HuH-7.5 (cell line): ENCODE measurements at places on chromosomes 11 and 22.

DNA sequence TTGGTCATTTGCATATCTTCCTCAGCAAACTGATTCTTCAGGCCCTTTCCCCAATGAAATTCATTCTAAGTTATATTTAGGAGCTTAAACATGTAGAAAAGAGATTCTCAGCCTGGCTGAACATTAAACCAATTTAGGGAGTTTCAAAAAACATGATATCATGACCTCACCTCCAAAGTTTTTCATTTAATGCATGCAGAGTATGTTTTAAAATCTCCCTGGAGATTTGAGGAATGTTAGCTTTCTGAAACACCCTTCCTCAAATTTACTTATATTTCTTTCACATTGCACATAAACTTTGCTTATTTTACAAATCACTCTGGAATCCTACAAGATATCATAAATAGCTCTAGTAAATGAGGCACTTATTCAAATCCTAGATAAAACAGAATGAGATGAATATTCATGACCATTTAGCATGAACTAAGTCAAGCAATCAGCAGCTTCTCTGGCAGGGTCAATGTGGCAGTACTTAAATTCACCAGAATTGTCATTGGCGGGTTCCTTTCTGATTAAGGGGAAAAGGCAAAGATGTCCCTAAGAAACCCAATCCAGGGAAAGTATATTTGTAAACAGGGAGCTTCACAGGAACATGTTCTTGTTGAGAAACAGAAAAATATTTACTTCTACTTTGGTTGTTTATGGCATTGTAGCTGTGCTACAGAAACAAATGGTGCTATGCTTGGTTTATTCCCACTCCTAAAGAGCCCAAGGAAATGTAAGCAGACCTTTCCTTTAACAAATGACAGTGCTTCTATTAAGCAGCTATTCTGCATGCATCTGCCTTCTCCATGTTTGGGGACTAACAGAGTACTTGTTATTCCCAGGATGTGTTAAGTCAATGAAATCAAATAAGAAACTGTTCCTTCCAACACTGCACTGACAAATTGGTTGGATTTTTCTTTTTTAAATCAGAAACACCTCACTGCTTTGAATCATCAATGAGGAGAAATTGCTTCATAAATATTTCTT is 162.3 kb downstream of the C11orf87 start:
- DNase-seq: no peak

DNA sequence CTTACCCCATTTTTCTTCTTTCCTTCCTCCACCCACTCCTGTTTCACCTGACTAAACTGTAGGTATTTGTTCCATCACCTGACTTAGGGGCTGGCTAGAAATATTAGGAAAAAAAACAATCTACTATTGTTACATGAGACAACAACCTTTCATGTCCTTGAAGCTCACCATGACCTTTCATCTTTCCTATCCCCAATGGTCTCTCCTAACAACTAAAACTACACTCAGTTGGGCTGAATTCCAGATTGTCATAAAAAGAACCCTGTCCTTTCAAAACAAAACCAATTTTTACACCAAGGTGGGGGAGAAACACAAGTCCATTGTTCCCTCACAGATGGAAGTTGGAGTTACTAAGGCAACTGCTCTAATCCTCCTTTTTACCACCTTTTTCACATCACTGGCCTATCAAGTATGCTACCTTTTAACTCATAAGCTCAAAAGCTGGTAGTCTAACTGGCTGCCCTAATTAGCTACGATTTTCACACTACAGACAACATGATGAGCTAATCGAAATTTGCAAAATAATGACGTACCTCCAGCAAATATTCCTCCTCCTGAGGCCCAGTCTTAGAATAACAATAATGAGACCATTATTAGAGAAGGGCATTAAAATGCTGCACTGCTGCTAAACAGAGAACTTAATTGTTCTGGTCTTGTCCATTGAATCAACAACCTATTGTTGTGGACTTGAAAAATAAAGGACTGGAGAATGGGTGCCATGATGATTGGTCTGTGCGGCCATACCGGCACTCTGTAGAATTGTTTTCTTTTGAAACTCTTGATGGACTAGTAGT is 46.5 kb upstream of the SOX6 start:
- DNase-seq: no peak

GRCh38 chr11:63915961-63916836 is 765 bp downstream of the RCOR2 start:
- DNase-seq: peak; percentile 90

DNA sequence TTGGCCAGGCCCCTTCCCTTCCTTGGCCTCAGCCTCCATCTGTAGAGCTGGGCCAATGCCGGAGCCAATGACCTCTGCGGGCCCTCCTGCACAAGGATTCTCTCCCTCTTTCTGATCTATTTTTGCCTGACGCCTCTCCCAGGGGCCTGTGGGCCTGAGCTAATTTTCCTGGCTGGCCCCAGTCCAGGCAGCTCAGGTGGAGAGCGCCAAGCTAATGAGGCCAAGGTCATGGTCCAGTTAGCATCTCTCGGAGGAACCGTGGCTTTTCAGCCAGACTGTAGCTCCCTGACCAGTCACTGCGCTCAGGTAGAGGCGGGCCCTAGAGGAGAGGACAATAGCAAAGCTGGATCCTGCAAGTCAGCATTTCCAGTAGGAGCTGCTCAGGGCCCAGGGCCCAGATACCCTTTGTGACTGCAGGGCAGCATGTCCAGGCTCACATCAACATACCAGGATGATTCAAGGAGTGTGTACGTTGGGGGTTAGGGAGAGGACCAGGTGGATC is 43.5 kb downstream of the APOL3 start:
- DNase-seq: no peak

DNA sequence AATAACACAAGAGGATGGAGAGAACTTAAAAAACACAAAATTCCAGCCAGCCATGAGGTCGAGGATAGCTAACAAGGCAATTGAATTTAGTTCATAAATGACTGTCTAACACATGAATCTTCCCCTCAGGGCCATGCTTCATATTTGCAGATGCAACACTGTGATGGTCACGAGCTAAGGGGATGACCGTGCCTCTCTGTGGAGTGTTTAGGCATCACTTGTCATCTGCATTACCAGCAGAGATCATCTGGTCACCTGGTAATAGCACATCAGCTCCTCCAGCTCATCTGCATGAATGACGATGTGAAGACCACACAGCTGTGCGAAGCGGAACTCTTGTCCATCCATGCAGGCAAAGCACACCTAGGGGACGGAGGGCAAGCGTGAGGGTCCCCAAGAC is 20.9 kb upstream of the SLC25A1 start:
- no peak for DNase-seq

GRCh38 chr22:20037419-20037818 is 16.5 kb downstream of the TANGO2 start:
- no peak for DNase-seq

DNA sequence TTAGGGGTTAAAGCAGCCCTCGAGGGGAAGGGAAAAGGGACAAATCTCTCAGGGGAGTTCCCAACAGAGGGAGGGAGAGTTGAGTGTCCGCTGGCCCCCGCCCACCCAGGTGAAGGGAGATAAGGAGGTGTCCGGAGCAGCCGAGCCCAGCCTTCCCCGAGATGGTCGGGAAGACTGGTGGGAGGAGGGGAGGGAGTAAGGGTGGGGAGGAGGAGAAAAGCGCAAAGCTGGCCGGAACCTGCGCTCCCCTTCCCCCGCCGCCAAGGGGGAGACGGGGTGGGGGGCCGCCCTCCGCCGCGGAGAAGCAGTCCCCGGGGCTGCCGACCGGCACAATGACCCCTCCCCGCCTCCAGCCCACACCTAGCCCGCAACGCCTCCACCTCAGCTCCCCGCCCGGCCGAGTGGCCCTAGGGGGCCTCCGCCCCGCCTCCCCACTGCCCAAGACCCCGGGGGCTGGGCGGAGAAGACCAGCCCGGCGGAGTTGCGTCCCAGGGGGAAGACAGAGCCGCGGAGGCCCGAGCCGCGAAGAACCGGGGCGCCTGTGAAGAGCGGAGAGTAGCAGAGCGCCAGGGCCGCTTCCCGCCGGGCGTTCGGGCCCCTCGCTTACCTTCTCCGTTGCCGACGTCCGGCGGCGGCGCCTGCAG is 479 bp downstream of the RSF1 start:
- DNase-seq: peak; percentile 9

DNA sequence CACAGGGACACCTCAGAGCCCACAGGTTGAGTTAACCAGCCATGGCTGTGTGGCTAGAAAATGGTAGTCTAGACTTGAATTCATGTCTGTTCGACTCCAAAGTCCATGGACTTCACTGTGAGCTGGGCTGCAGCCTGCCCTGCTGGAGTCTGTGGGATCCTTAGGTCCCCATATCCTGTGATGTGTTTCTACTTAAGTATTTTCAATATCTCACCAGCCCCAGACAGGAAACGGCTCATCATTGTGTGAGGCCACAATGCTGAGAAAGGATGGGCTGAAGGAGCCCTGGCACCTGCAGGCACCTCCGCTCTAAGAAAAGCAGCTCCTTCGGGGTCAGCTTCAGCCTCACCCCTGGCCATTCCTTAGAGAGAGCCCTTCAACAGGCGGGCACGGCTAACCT is 93.1 kb downstream of the NAT10 start:
- DNase-seq: no peak

- DNase-seq: no peak
These were observed 86.5 kb downstream of the WNT11 start for GRCh38 chr11:76119779-76120178.

- DNase-seq: no peak
These were observed 95.5 kb downstream of the CEP164 start for GRCh38 chr11:117423046-117423575.

GRCh38 chr11:20621679-20622078 is 22.3 kb downstream of the SLC6A5 start:
- no peak for DNase-seq

- peak; percentile 69 for DNase-seq
These were observed 838 bp downstream of the FKBP2 start for GRCh38 chr11:64241491-64242374.

- no peak for DNase-seq
These were observed 808.4 kb upstream of the LUZP2 start for GRCh38 chr11:23688411-23688810.

GRCh38 chr11:71566081-71566620 is 788 bp downstream of the KRTAP5-10 start:
- no peak for DNase-seq

DNA sequence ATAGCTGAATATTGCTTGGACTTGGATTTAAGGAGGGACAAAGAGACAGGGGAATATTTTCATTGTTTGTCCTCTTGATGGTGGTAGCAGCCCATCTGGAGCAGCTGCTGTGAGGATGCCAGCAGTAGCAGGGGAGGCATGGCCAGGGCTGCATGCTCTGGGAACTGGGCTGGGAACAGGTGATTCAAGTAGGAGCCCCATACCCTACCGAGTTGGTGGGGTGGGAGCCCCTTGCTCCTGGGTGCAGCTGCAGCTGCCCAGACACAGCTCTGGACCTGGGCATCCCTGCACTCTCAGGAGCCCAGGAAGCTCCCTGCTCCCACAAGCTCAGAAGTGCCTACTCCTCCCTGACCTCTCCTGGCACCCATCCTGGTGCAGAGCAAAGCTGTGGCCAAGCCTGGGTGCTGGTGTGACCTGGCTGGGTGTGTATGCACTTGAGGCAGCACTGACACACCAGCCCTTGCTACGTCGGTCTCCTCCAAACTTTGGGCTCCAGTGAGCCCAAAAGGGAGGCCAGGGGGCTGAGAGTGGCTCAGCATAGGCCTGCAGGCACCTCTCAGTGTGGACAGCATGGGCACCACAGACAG is 341.8 kb upstream of the CCDC179 start:
- no peak for DNase-seq

DNA sequence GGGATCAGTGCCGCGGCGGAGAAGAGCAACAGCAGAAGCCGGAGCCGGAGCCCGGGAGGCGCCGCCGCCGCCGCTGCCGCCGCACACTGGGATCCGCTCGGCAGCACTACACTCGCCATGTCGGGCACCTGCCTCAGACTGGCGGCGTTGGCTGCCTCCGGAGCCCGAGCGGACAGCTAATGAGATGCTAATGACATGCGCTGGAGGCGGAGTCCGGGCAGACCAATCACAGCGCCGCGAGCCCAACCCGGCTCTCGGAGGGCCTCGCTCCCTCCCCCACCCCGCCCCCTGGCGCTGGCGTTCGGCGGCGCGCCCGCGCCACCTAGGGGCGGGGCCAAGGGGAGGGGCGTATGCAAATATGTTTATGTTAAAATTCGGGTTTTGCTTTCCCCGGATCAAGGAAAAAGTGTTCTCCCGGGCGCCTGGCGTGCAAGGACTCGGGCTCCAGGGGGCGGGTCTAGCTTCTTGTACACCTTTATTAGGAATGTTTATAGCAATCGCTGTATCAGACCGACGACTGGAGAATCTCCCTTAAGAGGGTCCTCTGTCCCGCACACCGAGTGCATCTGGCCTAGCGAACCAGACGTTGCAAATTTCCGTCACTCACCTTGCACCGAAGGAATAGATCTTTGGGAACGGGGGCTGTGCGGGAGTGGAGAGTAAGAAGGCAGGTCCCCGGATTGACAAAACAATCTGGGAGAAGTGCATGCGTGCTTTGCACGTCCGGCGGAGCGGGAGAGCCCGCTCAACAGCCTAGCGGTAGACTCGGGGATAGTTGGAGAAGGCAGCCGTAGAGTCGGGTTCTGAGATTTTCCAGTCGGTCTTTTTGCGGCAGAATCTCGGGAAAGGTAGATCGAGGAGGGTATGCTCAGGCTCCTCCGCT is at the start of gene CADM1:
CADM1 (minus strand) TSS at position 140 of the 883 bp plus-strand sequence.
- peak; percentile 65 for DNase-seq

- DNase-seq: no peak
These were observed 17.4 kb downstream of the RIBC2 start for GRCh38 chr22:45430871-45431270.

DNA sequence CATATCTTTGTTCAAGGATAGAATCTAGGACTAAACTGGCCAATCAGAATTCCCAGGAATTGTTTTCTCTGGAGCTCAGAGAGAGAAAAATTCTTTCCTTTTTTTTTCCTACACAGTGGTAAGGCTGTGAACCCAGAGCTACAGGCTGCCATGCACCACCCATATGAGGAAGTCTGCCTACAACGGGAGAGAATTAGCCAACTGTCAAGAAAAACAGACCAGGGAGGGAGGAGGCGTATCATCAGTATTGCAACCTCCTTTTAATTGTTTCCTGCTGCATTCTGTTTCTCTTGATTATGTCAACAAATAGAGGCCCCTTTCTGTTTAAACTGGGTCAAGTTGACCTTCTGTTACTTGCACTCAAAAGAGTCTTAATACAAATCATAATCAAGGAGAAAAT is 176.5 kb upstream of the UBASH3B start:
- no peak for DNase-seq

- no peak for DNase-seq
These were observed 7.2 kb downstream of the SGSM1 start for GRCh38 chr22:24812950-24813775.

GRCh38 chr11:1051356-1052132 is 15.0 kb upstream of the MUC6 start:
- DNase-seq: no peak

GRCh38 chr11:47524291-47524874 is 28.5 kb downstream of the CELF1 start:
- no peak for DNase-seq

GRCh38 chr11:19181531-19182261 is 20.1 kb downstream of the CSRP3 start:
- DNase-seq: no peak
